Activated CD4-positive, alpha-beta T cell treated with anti-CD3 and anti-CD28 coated beads for 1 hour (primary cell): ENCODE measurements at places on chromosomes 2 and 18.

DNA sequence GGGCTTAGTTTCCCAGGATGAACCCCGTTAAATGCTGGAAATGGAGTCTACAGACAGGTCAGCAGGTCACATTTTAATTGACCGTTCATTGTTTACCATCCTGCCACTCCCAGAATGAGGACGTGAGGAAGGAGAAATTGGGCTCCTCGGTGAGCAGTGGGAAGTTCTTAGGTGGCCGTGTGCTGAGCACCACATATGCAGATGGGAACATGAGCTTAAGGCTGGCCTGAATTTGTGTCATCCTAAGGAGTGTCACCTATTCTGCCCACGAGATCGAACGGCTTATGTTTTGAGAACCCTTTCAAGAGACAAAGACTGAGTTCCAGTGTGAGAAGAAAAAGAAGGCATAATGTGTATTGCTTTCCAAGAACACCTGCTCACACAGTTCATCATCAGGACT lies 234.4 kb upstream of the PXDN start:
- no peak for DNase-seq

GRCh38 chr2:18829251-18829902 lies 240.0 kb upstream of the NT5C1B start:
- DNase-seq: no peak

DNA sequence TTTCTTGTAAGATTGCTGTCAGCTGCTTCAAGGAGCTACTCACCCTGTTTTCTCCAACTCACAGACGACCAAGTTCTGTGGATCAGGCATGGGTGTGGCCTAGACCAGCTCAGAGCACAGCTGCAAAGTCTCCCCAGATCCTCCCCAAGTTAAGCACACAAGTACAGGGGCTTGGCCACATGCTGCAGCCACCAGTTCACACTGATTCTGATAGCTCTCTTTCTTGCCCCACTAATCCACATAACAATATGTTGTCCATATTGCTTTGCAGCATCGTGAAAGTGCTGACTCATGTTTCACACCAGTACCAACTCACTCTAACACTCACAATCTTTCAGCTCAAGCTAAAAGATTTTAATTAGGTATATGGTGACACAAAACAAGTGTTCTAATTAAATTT lies 437.0 kb downstream of the PARD3B start:
- DNase-seq: no peak

- DNase-seq: no peak
Observed at GRCh38 chr2:240182001-240182400, 41.5 kb upstream of the OTOS start.

DNA sequence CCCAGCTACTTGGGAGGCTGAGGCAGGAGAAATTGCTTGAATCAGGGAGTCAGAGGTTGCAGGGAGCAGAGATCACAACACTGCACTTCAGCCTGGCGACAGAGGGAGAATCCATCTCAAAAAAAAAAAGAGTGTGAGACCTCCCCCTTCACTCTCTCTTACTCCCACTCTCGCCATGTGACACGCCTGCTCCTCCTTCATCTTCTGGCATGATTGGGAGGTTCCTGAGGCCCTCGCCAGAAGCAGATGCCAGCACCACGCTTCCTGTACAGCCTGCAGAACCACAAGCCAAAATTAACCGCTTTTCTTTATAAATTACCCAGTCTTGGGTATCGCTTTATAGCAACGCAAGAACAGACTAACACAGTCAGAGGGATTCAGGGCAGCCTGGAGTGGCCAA lies 66.3 kb upstream of the CREB1 start:
- DNase-seq: no peak

GRCh38 chr18:13392899-13393298 lies 174.3 kb downstream of the LDLRAD4 start:
- DNase-seq: no peak
